Parietal lobe (tissue), 2 donors: ENCODE measurements at places on chromosomes 1 and 21. TPM values are rescaled to one million over a fixed set of nuclear protein-coding genes. Genes with fewer than 3 reads are reported as not detected.

KRTAP20-3 gene
- not detected for total RNA-seq

DCDC2B gene
- total RNA-seq: not detected

APCS gene
- total RNA-seq: not detected

LCA5L gene
- not detected for total RNA-seq

ERG gene
- 2.5 TPM for total RNA-seq

IGFN1 gene
- total RNA-seq: not detected

PDZK1IP1 gene
- total RNA-seq: not detected

PALMD gene
- 49.1 TPM for total RNA-seq

CCDC30 gene
- 23.5 TPM for total RNA-seq

APH1A gene
- total RNA-seq: 64.2 TPM

SMIM1 gene
- total RNA-seq: 2.5 TPM

DISP3 gene
- 74.5 TPM for total RNA-seq

ZNF648 gene
- total RNA-seq: 0.31 TPM

PTPN7 gene
- not detected for total RNA-seq

HSPA6 gene
- total RNA-seq: 0.94 TPM

ANGPTL3 gene
- total RNA-seq: not detected

PIGR gene
- total RNA-seq: not detected

FNDC5 gene
- total RNA-seq: 16.9 TPM

AGBL4 gene
- 9.7 TPM for total RNA-seq

ADORA3 gene
- total RNA-seq: 2.2 TPM

C1orf141 gene
- total RNA-seq: not detected

PAQR6 gene
- 6.6 TPM for total RNA-seq

TNFRSF1B gene
- 1.9 TPM for total RNA-seq

AMY1A gene
- not detected for total RNA-seq

VWA1 gene
- 4.1 TPM for total RNA-seq

FAM131C gene
- 1.9 TPM for total RNA-seq

GLIS1 gene
- not detected for total RNA-seq

ADAMTSL4 gene
- total RNA-seq: 0.31 TPM

FCRL5 gene
- total RNA-seq: not detected

FCRL3 gene
- not detected for total RNA-seq

LCE1E gene
- not detected for total RNA-seq

ARTN gene
- 0.31 TPM for total RNA-seq

GBP7 gene
- total RNA-seq: not detected

PEX10 gene
- 18.8 TPM for total RNA-seq

LRRC39 gene
- 8.8 TPM for total RNA-seq

GPR37L1 gene
- 0.63 TPM for total RNA-seq

COL16A1 gene
- 6.9 TPM for total RNA-seq

WDR64 gene
- total RNA-seq: not detected

PPIAL4G gene
- 2.2 TPM for total RNA-seq

PLA2G2E gene
- not detected for total RNA-seq

PEAR1 gene
- 0.94 TPM for total RNA-seq
